ENCODE measurements at places on chromosomes 5 and 9.
A peak's percentile ranks its signal among the peaks of the same experiment; 100 is the strongest.

DNA sequence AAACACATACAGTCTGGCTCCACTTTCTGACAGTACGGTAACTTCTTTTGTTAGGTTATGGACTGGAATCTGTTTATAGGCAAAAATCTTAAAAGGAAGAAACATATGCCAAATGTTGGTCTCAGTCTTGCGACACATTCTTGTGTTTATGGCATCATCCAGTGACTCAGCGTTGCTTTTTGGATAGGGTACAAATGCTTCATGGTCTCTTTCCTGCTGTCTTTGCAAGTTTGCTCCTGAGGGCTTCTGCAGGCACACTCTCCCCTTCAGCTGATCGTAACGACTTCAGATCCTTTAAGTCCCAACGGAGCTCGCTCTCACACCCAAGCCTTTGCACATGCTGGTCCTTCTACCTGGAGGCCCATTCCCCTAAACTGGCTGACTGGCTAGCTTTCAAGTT lies 23.6 kb upstream of the TNFSF8 start:
- peak; percentile 29 for DNase-seq

- DNase-seq, result no peak
Measured at GRCh38 chr5:2029206-2029605, 146.5 kb upstream of the IRX4 start.

DNA sequence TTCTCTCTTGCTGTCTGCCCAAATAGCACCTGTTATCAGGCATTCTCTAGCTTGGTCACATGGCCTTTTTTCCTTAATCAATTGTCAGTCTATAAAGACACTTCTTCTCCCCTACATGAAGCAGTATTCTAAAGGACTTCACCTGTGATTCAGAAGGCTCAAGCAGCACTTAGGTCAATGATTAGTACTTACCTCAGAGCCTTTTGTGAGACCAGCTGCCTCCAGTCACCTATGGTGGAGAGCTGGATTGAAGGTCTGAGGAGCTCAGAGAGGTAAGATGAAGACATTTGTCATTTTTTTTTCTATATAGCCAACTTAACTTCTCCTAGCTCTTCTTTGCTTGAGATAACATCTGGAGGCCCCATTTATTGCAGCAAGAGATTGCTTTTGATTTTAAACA lies 278.3 kb upstream of the PCSK5 start:
- DNase-seq, result no peak

DNA sequence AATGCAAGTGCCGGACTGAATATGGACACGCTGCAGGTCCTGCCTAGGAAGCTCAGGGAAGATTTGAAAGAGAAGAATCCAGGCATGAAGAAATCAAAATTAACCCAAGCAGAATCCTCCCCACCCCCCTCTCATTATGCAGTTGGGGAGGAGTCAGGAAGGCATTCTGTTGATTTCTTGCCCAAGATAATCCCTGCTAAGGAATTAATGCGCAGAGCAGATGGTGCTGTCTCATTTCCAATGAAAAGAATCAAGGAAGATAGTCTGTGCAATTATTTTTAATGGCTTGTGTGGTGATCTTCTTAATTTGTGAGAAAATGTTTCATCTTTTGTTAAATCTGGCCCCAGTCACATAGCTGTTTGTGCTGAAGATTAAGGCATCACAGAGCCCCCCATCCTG lies 145.0 kb downstream of the ZNF462 start:
- no peak for DNase-seq

GRCh38 chr5:147898875-147899401 lies 7.4 kb downstream of the C5orf46 start:
- DNase-seq, result no peak

- DNase-seq, result no peak
Measured at GRCh38 chr5:93510626-93511380, 70.2 kb downstream of the NR2F1-AS1 start.

- no peak for DNase-seq
Measured at GRCh38 chr5:10232386-10232785, 17.3 kb downstream of the ATPSCKMT start.

Measured in T-helper 2 cell treated with Interferon-gamma antibody and Interleukin-4, amounts not matched to agents 5 μg/mL and 100 μg/mL, for 36 hours (primary cell).